ENCODE measurements at places on chromosomes 16 and 17.

DNA sequence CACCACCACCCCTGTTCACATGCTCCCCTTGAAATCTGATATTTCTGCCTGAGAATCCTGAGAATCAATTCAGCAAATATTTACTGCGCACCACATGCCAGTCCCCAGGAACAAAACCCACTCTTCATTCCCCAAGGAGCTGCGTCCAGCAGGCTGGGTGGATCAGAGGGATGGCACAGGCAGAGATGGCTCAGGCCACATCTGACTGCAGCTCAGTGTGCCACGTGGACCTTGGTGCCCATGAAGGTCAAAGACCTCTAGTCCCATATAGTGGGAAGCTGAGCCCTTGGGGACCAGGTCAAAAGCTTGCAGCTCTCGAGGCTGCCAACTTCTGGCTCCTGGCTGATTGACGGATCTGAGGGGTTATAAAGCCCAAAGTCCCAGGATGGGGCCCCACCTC is 31.8 kb downstream of the CD300LF start:
- DNase-seq: no peak

GRCh38 chr16:3017794-3018506 is at the start of gene CLDN6:
TSS of gene CLDN6 (minus strand) at chr16:3018183. CDS start at chr16:3016021, 2,162 bp downstream.
- no peak for DNase-seq

DNA sequence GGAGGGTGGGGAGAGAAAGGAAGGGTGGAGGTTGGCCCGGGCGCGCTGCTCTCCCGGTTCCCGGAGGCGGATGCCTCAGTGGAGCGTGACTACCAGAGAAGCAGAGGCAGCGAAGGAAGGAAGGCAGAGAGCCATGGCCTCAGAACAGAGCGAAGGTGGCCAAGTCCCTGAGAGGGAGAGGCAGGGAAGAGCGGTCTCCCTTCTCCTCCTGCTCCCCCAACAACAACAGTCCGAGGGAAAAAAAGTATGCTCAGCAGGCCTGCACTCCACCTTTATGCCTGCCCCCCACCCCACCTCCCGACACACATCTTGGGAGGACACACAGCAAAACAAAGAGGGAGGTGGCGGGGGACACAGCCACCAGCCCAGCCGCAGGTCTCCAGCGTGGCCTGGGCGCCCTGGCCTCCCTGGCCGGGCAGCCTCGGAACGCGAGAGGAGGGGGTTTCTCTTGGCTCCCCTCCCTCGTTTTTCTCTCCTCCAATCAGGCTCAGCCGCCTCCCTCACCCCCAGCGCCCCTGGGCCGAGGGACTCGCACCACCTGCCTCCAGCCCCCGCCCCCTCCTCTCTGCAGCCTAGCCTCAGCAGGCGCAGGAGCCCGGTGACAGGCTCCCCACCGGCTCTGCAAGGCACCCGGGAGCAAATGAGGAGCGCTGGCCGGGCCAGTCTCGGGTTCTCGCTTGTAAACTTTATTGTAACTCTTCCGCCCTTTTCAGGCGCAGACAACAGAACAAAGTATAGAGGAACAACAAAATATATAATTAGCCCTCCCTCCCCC is 1.1 kb upstream of the HOXB7 start:
- DNase-seq: no peak

GRCh38 chr17:11882716-11883115 is 114.6 kb downstream of the ZNF18 start:
- DNase-seq: no peak

DNA sequence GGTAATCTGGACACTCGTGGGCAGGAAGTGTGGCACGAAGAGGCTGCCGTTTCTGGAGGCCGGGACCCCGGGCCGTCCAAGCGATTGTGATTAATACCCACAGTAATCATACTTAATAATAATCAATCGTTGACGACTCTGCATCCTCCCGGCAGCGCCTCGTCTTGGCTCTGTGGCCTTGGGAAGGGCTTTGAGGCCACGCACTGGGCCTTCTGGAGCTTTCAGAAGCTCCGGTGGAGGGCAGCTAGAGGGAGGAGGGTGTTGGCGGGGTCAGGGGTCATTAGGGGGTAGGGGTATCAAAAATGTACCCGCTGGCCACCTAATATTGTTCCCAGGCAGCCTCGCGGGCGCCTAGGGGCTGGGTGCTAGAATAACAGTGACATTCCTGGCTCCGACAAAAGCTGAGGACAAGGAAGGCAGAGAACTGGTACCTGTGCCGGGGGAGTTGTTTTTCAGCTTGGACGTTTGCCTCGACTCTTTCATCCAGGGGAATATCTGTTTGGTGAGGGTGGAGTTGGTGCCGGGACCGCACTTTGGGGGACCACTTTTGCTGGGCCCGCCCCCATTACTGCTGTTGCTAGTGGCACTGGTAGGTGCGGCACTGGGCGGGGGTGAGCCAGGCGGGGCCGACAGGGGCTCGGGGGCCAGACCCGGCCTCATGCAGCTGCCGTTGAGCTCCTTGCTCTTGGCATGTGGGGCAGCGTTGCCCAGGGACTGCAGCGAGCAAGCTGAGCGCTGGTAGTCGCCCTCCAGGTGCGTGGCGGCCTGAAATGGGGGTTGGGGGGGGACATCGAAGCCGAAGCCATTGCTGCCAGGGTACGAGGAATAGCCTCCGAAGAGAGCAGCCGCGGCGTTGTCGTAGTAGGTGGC is 6.9 kb upstream of the HOXB2 start:
- DNase-seq: no peak

GRCh38 chr17:44006272-44006597 is 1.8 kb downstream of the NAGS start:
- DNase-seq: no peak

Measured in fibroblast of skin of left biceps (primary cell).